ENCODE measurements at places on chromosomes 5 and 9. TPM values are rescaled to one million over a fixed set of nuclear protein-coding genes. Genes with fewer than 3 reads are reported as not detected.

DNA sequence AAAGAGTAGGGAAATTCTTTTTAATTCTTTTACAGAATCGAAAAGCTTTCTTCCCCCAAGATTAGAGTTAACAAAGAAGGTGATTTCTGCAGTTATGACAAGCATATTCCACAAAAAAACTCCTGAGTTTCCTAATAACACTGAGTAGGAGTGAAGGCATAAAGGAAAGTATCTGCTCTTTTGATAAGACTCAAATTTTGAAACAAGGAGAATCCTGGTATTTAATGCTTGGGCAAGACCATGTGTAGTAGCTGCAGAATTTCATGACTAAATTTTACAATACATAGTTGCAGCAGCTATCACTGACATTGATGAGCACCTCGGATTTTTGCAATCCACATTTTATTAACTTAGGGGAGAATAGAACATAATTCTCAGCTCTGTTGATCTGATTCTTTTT lies 92.6 kb downstream of the MARCHF3 start:
- no peak for DNase-seq

- DNase-seq = no peak
Measured at GRCh38 chr5:9148242-9148641, 397.6 kb downstream of the SEMA5A start.

DNA sequence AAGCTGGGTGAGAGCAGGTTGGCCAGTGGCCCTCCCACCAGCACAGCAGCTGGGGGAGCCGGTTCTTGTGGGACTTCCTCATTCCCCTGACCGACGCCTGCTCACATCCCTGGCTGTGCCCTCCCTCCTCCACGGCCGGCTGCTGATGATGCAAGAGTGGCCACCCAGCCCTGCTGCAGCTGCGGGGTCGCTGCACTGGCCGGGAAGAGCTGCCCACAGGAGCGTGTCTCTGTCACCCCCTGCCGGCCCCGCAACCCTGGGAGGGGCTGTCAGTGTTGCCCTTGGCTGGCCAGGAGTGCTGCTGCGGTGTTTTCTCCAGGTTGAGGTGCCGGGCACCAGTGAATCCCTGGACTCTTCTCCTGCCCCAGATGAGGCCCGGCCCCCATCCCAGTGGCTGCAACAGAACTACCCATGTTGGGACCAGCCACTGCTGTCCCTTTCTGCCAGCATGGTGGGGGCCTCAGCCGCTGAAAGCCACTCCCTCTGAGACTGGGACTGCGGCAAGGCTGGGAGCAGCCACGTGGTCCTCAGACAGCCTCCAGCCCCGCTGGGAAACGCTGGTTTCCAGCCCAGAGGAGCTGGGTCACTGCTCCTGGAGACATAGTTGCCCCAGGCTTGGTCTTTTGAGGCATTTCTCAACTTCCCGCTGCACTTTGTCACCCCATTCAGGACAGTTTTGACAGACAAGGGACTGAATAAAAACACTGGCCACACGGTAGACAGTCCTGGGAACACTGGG lies 739 bp downstream of the CARD9 start:
- peak; percentile 46 for DNase-seq

DNA sequence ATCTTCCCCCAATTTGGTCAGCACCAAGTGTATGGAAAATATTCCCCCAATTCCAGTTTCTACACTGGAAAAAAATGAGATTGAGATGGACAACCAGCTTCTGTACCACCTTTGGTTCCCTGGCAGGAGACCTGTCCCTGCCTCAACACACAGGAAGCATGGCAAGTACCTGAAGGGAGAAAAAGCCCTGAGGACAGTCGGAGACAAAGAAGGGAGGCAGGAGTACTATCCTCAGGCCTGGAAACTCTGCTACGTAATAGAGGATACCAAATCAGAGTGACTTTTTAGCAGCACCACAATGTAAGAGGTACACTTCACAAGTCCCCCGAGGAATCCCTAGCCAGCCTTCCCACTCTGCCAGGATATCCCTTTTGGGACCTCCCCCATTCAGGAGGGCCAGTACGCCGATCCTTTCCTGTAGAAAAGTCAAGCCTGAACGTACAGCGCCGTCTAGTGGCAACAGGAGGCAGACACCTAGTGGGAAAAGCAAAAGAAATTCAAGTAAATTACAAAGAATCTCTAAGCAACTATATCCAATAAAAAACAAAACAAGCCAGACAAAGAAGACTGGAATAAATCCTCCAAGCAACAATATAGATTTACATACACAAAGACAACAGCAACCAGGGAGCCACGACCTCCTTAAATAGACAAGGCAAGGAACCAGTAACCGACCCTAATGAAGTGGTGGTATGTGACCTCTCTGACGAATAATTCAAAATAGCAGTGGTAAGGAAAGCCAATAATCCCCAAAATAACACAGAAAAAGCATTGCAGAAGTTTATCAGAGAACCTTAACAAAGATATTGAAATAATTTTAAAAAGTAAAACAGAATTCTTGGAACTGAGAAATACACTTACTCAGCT lies 63.3 kb upstream of the SLCO6A1 start:
- DNase-seq = no peak

- DNase-seq = no peak
Measured at GRCh38 chr5:73295921-73296320, 122.9 kb downstream of the TMEM174 start.

DNA sequence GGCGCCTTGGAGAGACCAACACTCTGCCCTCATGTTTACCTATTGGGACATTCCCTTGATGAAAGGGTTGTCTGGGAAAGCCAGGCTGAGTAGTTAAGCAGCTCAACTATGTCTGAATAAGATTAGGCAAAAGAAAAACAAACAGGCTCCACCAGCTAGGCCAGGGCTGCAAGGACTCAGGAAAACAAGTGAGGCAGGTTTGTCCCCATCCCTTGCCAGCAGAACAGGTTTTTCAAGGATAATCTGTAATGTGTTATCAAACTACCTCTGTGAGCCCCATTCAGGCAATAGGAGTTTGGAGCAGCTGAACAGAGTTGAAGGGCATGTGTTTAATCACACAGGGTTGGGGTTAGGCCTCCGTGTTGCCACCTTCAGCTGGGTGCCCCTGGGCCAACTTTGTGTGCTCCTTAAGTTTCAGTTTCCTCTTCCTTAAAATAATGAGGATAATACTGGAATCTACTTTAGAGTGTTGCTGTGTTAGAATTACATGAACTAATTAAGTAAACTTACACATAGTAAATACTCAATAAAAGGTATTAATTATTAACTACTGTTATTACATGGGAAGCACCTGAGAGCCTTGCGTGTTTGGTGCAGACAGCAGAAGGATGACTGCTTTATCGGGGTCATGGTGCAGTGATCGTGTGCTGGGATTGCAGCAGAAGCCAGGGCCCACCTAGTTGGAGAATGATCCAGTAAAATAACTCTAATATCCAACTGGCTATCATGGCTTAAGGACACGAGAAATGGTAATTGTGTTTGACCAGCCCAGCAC lies 72.1 kb upstream of the ATP10B start:
- no peak for DNase-seq

- no peak for DNase-seq
Measured at GRCh38 chr9:78144008-78144381, 91.9 kb upstream of the CEP78 start.

GRCh38 chr9:134433101-134433500 lies 106.8 kb downstream of the RXRA start:
- no peak for DNase-seq

GRCh38 chr5:67578011-67578410 lies 381.4 kb upstream of the CD180 start:
- DNase-seq = no peak

GRCh38 chr5:154373729-154374179 lies 72.0 kb upstream of the SAP30L start:
- no peak for DNase-seq

DNA sequence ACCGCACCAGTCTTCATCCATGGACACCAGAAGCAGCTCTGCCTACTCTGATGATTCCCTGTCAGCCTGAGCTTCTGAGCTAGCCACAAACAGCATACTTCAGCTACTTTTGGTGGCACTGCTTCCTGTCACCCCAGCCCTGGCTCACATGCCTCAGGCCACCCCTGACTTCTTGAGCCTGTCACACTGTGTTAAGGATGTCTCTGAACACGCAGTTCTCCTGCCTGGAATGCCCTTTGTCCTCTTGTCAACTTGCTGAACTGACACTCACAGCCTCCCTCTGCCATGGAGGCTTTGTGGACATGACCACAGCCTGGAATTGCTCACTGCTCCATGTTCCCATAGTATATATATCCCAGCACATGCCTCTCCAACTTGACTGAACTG lies 7.2 kb downstream of the MACROH2A1 start:
- DNase-seq = no peak

DNA sequence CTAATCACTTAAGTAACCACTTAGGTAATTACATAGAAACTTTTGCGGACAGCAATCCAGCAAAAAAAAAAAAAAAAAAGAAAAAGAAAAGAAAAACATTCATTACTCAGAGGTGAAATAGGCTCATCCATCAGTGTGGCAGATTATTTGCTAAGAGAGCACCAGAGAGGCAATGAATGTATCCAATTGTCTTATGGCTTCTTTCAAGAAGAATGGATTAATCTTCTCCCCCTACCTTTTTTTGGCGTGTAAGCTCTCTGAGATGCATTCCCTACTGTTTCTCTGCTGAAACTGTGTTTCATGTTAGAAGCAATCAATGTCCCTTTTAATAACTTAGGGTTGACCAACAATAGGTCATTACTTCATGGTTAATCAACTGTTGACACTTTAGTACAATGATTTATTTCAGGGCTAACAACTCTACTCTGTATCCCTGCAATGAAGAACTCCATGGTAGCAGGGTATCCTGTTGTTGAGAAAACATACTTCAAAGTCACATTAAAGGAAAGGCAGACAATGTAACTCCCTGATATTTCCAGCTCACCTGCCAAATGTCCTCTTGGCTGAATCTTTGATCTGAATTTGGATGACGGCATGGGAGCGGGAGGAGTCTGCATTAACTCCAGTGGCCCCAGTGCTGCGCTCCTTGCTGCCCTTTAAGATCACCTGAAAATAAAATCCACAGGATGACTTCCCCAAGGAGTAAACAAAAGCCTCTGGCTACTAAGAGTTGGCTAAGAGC lies 57.6 kb downstream of the KIF24 start:
- DNase-seq = no peak

- DNase-seq = no peak
Measured at GRCh38 chr5:101024299-101024698, 121.2 kb upstream of the ST8SIA4 start.

GRCh38 chr5:16590685-16591084 lies 26.1 kb downstream of the RETREG1 start:
- no peak for DNase-seq

- DNase-seq = no peak
Measured at GRCh38 chr9:135075234-135076142, 12.0 kb upstream of the OLFM1 start.

DNA sequence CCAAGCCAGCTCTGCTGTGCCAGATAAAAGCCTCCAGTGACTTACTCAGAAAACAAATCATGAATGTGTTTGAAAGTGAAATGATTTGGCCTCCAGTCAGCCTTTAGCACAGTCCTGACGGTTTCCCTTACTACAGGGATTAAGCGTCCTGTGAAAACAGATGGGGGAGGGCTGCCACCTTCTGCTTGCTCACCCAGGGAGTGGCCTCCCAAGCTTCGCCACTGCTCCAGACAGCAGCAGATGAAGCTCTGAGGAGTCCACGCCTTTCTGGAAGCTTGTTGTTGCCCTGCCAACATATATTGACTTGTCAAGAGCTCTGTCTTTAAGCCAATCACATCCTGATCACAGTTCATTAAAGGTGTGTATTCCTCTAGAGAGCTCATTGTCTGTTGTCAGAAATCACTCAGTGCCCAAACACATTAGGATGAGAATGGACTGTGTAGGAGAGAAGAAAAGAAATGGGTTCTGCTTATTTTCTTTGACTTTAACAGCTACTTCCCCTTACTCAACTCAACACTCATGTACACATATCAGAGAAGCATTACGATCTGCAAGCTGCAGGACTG lies 4.9 kb upstream of the FYB1 start:
- no peak for DNase-seq

GRCh38 chr5:32332966-32333365 lies 20.2 kb upstream of the MTMR12 start:
- no peak for DNase-seq

DNA sequence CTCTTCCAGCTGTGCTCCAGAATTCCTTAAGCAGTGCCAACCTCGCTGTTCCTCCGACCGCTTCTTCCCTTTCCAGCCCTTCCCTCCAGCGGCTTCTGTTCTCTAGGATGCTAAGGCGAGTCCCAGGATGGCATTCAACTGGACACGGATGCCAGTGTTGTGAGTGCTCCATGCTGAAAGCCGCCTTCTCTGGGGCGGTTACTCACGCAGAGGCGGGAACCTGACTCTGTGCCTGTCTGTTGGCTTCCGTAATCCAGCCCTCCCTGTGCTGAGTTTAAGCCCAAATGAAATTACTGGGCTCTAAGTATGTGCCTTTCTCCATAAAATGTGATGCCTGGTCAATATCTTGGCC lies 20.2 kb downstream of the COL5A1 start:
- no peak for DNase-seq

- no peak for DNase-seq
Measured at GRCh38 chr9:76502746-76503145, 43.8 kb downstream of the GCNT1 start.

GRCh38 chr5:37876943-37877342 lies 37.1 kb upstream of the GDNF start:
- no peak for DNase-seq

DNA sequence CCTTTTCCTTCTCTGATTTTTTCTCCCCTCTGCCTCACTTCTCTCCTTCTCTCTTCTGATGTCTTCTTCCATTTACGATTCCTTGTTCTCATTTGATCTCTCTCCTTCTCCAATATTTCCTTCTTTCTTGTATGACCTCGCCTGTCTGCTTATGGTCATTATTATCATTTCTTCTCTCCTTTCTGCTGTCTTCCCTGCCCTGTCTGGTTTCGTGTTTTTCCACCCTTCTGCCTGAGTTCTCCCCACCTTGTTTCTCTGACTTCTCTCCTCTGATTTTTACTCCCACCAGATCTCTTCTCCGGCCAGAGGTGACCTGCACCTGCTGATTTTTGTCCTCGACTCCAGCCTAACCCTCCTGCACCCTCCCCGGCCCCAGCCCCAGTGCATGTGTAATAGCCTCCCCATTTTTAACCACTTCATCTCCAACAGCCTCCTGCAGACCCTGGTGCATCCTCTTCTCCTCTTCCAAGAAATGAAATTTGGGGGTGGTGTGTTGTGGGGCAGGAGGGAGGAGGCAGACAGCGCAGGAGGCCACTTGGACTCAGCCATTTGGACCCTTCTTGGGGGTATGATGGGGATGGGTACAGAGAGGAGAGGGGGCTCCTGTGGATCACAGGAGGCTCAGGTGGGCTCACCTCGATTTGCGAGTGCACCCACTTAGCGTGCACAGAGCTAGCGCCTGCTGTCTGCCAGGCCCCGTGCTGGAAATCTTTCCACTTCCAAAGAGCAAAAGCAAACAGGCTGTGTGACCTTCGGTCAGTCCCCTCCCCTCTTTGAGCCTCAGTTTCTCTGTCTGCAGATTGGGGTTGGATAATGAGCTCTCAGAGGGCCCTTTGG lies 32.5 kb downstream of the GSN start:
- no peak for DNase-seq

- no peak for DNase-seq
Measured at GRCh38 chr9:135222881-135223760, 135.7 kb downstream of the OLFM1 start.

Gene BTNL3
- 0.09 TPM for polyA plus RNA-seq

Gene PHF24
- polyA plus RNA-seq = 0.13 TPM

Gene CRHBP
- 28.8 TPM for polyA plus RNA-seq

Gene CREBRF
- 19.0 TPM for polyA plus RNA-seq

Gene ZNF454
- polyA plus RNA-seq = 6.5 TPM

Gene ZBED3
- 39.5 TPM for polyA plus RNA-seq

Gene AMBP
- 2.2 TPM for polyA plus RNA-seq

Gene PRDM9
- not detected for polyA plus RNA-seq

Gene TICAM2
- polyA plus RNA-seq = 5.3 TPM

Gene PRRT1B
- 0.78 TPM for polyA plus RNA-seq
